ENCODE measurements at places on chromosomes 13 and 19.

- DNase-seq = no peak
These were observed 77.1 kb downstream of the GGACT start for GRCh38 chr13:100511466-100511865.

DNA sequence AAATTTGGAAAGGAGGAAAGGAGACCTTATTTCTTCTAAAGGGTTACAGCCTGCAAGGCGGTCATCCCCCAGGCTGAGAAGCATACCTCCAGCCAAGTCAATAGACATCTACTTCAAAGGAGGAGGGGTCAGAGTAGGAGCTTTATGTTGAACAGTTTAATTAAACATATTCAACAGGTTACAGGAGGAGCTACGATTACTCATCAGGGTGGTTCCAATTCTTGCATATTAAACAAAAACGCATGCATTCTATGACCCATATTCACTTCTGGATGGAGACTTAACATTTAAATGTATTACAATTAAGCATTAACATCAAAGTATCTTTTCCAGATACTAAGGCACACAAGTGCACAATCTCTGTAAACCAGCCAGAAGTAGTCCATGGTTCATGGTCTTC lies 1955.0 kb downstream of the PCDH9 start:
- no peak for DNase-seq

DNA sequence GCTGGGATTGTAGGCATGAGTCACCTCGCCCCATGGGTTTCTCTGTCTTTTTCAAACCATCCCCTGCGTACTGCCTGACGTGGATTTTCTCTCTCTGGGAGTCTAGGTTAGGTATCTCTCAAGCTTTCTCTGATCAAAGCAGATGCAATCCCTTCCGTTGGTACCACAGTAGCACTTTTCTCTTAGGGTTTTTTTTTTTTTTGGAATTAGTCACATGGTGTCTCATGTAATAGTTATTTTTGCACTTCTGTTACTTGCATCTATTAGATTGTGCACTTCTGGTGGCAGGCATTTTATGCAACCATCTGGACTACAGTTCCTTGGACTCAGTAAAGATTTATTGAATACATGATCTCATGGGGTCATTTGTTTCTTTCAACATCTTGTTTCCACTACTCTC lies 72.1 kb downstream of the GPC6 start:
- DNase-seq = no peak

DNA sequence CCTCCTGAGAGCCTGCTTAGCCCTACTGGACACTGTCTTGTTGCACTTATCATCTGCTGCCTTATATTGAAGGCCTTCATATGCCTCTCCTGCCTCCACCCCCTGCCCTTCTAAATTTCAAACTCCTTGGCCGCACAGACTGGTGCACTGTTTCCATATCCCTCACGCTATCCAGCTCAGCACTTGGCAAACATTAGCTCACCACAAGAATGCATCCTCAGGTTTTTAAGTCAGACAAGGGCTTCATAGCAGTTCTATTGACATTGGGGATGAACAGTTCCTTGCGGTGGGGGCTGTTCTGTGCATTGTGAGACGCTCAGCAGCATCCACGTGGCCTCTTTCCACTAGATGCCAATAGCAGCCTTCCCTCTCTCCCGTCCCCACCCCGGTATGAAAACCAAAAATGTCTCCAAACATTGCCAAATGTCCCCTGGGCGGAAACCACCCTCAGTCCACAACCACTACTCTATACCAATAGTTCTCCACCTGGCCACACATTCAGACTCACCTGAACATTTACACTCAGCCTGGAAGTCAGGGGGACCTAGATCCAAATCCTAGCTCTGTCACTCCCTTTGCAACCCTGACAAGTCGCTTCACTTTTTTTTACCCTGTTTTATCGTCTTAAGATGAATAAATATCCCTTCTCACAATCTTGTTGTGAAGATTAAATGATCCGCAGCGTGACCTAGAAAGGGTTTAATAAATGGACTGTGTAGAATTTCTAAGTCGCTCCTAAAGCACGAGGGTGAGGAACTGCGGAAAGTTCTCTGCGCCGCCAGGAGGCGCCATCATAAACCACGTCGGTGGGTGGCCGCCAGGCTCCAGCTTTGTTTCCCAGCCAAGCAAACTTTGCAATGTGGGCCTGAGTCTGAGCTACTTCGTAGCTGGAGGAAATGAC lies 3.6 kb upstream of the CEACAM3 start:
- DNase-seq = peak; percentile 37

- no peak for DNase-seq
These were observed 48.7 kb upstream of the ITM2B start for GRCh38 chr13:48184260-48184659.

GRCh38 chr13:32125751-32126150 lies 94.2 kb downstream of the FRY start:
- no peak for DNase-seq

GRCh38 chr13:58655086-58655485 lies 1023.5 kb downstream of the PCDH17 start:
- DNase-seq = no peak

DNA sequence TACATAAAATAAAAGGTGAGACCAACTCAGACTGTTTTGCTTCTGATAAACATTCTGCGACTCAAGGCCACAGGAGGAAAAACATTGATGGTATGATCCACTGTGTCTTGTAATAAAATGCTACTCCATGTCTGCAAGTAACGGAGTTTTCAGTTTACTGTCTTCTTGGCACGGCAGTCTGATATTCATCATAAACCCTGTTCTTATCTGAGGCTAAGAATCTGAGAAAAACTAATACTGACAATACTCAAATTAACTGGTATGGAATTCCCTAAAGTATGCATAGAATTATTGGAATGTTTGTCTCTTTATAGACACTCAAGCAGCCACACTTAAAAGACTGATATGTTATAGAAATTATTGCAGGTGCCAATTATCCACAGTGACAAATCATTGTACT lies 125.5 kb downstream of the TBC1D4 start:
- no peak for DNase-seq

- no peak for DNase-seq
These were observed 6.1 kb downstream of the AP2A1 start for GRCh38 chr19:49772850-49773432.

DNA sequence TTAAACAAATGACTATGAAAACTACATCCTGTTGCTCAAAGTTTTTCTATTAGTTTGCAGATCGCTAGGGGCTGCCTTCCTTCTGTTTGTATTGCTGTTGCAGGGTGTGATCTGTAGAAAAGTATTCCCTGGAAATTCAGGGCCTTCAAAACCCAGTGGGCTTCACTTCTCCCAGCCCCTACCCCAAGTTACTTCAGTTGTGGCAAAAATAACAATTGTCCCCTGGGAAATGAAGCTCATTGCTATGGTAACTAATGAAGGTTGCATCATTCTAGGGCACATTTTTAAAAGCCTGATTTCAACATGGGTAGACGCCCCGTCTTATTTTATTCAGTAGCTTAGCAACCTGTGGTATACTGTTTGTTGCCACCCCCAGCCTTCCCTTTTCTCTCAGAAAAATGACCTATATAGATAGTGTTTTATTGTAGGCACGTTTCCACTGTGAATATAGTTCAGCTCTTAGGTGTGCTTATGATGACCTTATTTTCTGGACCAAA lies 60.9 kb downstream of the WDFY2 start:
- DNase-seq = peak; percentile 69

- DNase-seq = no peak
These were observed 33.7 kb upstream of the POSTN start for GRCh38 chr13:37632294-37632693.

GRCh38 chr13:97354808-97355207 lies 79.2 kb upstream of the RAP2A start:
- DNase-seq = no peak

DNA sequence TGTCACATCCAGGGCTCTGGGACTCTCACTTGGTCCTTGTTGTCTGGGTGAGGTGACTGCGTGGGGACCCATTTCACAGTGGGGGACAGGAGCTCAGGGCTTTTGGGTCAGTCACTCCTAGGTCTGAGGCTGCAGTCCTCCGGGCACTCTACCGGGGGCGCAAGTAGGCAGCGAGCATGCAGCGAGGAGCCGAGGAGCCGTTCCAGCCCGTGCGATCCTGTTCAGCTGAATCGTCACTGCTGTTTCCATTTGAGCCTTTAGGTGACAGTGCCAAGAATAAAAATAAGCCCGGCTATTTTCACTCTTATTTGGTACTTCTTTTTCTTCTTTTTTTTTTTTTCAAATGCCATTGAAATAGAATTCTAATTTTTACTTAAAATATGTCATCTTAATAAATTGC lies 126.5 kb downstream of the ZNF536 start:
- DNase-seq = no peak

DNA sequence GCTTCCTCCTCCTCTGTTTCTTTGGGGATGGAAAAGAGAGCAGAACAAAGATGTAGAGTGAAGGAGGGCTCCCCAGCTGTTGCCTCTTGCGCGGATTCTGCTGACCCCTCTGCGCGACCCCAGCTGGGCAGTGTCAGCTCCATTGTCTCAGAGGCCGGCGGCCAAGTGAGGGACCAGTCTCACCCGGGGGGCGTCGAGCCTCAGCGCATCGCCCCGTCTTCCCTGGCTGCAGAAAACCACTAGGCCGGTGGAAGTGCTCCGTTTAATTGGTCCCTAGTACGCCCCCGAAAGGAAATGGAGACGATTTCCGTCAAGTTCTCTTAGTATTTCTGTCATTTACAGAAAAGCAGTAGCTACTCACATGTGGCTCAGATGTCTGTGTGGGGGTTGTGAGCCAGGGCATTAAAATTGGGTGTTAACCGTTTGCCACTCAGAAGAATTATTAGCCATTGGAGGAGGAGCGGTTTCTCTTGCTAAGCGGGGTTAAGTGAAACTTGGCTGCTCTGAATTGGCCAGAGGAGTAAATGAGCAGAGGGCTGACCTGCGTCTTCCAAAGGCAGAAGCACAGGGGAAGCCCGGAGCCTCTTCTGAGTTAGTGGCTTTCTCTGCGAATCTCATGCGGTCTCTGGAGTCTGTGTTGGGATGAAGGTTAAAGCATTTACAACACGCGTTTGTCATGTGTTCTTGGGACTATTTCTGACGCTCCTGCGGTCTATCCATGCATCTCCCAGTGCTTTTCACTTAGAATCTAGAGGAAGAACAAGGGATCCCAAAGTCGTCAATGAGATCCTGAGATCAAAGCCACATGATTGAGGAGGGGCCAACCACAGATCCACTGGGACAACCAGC lies 132.8 kb upstream of the MYO16 start:
- no peak for DNase-seq

DNA sequence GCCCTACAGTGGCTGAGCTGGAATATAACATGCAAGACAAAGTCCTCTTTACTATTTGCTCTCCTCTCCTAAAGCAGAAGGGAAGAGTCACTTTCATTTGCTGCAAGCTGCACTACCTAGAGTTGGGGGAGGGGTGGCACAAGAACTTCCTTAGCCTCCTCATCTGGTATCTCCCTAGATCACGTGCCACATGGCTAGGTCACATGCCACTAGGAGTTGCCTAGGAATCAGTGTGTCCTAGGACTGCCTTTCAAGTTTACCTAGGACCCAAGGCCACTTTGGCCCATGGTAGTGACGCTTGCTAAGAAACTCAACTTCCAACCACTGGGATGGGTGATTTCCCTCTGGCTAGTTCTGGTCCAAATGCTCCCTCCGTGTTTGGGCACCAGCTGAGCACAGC lies 625.2 kb downstream of the DIAPH3 start:
- DNase-seq = no peak

- DNase-seq = no peak
These were observed 84.3 kb downstream of the SIPA1L3 start for GRCh38 chr19:37991176-37991835.

DNA sequence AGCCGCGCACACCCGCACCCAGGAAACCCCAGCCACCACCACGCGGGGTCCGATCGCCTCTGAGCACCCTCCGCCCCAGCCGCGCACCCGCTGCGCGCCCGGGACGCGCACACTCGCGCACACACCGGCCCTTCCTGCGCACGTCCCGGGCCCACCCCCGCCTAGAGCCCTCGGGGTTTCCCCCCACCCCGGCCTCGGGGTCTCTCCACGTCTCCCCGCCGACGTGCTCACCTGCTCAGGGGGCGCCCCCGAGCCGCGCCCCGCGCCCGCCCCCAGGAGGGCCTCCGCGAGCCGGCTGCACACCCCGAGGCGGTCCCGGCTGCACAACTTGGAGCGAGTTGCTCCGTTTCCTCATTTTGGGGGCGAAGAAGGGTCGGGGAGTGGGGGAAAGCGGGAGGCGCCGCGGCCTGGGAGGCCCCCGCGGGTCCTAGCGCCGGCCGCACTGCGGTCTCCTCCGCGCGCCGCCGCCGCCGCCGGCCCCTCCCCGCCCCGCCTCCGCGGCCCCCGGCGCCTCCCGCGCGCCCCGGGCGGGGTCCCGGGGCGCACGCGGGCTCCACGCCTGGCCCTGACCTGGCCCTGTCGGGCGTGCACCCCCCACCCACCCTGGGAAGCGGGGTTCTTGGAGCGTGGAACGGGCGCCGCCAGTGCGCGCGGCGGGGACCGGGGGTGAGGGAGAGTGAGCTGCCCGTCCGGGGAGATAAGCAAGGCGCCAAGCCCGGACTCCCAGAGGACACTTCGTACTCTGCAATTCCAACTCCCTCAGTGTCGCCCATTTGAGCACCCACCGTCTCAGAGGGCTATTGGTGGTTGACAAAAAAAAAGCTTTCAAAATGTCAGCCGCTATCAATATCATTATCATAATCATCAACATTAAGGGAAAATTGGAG lies at the start of gene MATK:
Gene MATK, minus strand, starts transcription at position 444 of the 887 bp plus-strand sequence. CDS start 1,246 bp downstream, outside the sequence.
- no peak for DNase-seq

GRCh38 chr13:113724780-113725315 lies 34.2 kb upstream of the TMEM255B start:
- no peak for DNase-seq

GRCh38 chr13:28576067-28576466 lies 81.1 kb upstream of the FLT1 start:
- no peak for DNase-seq

DNA sequence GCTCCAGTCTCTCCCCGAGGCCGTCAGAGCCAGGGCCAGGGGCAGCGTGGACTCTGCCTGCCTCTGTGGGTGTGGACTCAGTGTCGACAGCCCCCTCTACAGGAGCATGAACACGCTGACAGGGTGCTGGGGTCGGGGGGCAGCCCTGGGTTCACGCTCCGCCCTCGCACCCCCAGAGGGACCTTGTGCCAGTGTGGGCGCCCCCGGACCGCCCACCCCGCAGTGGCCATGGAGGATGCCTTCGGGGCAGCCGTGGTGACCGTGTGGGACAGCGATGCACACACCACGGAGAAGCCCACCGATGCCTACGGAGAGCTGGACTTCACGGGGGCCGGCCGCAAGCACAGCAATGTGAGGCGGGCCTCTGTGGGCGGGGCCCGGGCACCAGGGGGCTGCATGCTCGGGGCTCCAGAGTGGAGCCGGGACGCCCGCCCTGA lies 8.3 kb downstream of the TRPM4 start:
- no peak for DNase-seq

- peak; percentile 41 for DNase-seq
These were observed 1419.8 kb downstream of the UQCRFS1 start for GRCh38 chr19:27793128-27793643.

GRCh38 chr19:4524808-4525562 lies 6.7 kb upstream of the PLIN4 start:
- DNase-seq = no peak

GRCh38 chr19:18007044-18007916 lies 690 bp upstream of the ARRDC2 start:
- DNase-seq = no peak

- peak; percentile 19 for DNase-seq
These were observed 135.7 kb downstream of the DNAJC15 start for GRCh38 chr13:43159026-43159461.

- DNase-seq = no peak
These were observed 11.5 kb upstream of the COLGALT1 start for GRCh38 chr19:17543986-17544385.
